ENCODE measurements at places on chromosomes 13 and 19.

DNA sequence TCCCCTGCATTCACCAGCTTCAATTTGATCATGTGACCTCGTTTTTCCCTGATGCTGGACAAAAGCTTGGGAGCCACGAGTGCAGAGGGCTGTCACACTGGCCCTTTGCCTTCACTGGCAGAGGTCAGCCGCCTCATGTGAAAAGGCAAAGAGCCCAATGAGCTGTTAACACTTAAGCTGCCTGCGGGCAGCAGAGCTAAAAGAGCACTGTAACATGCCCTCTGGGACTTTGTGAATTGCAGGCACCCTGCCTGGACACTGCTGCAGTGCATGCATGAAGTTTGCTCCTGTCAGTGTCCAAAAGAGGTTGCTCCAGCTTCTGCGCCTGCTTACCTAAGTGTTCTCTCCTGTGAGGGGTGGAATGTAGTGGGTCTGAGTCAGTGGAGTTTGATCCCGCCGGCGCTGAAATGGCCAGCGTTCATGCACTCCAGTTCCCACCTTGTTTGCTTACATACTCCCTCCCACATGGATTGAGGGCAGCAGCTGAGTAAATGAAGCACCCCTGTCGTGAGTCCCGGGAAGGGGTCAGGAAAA is 193.7 kb downstream of the RFC3 start:
- no peak for DNase-seq

DNA sequence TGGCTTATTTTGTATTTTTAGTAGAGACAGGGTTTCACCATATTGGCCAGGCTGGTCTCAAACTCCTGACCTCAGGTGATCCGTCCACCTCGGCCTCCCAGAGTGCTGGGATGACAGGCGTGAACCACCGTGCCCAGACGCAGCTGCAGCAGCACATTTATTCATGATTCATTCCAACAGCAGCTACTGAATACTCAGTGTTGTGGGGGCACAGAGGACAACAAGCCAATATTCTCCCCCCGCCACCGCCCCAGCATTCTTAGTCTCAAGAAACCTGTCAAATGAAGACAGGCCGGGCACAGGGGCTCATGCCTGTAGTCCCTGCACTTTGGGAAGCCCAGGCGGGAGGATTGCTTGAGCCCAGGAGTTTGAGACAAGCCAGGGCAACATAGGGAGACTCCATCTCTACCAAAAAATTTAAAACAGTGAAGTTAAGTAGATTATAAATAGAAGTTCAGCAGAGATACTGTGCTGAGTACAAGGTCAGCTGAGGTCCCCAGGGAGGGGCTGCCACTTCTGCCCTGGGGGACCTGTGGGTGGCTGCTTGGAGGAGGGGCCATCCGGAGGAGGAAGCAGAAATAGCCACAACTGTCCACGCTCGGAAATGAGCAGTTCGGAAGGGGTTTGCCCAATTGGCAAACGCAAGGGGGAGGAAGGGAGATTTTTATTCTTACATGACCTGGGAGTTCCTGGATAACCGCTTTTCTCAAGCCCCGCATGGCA is 4.3 kb downstream of the DOT1L start:
- no peak for DNase-seq

- no peak for DNase-seq
These were observed 70.6 kb downstream of the ZNF557 start for GRCh38 chr19:7140137-7140536.

DNA sequence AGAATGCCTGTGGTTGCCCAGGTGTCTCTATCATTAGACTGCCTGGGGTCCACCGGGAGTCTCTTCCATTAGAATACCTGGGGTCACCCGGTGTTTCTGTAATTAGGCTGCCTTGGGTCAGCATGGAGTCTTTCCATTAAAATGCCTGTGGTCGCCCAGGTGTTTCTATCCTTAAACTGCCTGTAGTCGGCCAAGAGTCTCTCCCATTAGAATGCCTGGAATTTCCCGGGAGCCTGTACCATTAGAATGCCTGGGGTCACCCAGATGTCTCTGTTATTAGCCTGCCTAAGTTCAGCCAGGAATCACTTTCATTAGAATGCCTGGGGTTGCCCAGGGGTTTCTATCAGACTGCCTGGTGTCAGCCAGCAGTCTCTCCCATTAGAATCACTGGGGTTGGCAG is 1492.8 kb downstream of the UQCRFS1 start:
- no peak for DNase-seq

- DNase-seq = no peak
These were observed 324.9 kb downstream of the UQCRFS1 start for GRCh38 chr19:28887920-28888618.

DNA sequence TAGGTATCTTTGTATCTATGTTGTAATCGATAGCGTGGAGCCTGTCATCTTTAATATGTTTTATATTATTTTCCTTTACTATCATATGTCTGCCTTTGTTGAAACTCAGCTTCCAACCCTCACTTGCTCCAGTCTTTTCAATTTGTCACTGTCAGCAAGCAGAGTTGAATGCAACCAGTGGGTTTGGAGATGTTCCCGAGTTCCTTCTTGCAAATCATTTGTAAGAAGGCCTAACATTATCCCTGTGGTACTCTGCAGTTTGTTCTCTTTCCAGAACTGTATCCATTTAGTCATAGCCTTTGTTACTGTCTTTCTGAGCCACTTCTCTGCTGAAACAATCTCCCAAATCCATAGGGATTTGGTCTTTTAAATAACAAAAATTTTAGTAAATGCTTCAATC is 41.8 kb downstream of the RNASEH2B start:
- DNase-seq = no peak

GRCh38 chr13:25654322-25654721 is 282.5 kb downstream of the ATP8A2 start:
- DNase-seq = no peak

GRCh38 chr19:47315125-47315821 is 5.6 kb downstream of the C5AR1 start:
- DNase-seq = no peak

DNA sequence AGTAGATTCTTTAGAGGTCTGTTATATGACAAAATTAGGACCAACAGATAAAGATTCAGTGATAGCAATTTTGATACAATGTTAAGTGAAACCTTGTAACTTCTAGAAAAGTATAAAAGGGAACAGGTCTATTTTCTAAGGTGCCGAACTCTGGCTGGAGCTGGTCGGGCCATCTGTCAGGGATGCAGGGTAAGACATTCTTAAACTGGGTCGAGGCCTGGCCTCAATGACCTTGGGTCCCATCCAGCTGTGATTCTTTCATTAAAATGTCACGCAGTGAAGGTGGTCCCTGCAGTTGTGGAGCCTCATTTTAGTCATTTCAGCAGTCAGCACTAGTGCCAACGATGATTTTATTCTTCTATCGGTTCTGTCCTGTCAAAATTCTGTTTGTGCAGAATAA is 271.9 kb upstream of the SPRY2 start:
- DNase-seq = no peak

- no peak for DNase-seq
These were observed 6.4 kb downstream of the GARRE1 start for GRCh38 chr19:34260771-34261173.

- DNase-seq = no peak
These were observed 53.7 kb upstream of the UQCRFS1 start for GRCh38 chr19:29266603-29267002.

GRCh38 chr19:15294561-15294990 is 37.8 kb downstream of the BRD4 start:
- no peak for DNase-seq

GRCh38 chr13:40615619-40616018 is 50.8 kb downstream of the FOXO1 start:
- DNase-seq = no peak

GRCh38 chr13:74977498-74977897 is 504.5 kb downstream of the TBC1D4 start:
- no peak for DNase-seq

- no peak for DNase-seq
These were observed 4.3 kb upstream of the UPK1A start for GRCh38 chr19:35661995-35662340.

DNA sequence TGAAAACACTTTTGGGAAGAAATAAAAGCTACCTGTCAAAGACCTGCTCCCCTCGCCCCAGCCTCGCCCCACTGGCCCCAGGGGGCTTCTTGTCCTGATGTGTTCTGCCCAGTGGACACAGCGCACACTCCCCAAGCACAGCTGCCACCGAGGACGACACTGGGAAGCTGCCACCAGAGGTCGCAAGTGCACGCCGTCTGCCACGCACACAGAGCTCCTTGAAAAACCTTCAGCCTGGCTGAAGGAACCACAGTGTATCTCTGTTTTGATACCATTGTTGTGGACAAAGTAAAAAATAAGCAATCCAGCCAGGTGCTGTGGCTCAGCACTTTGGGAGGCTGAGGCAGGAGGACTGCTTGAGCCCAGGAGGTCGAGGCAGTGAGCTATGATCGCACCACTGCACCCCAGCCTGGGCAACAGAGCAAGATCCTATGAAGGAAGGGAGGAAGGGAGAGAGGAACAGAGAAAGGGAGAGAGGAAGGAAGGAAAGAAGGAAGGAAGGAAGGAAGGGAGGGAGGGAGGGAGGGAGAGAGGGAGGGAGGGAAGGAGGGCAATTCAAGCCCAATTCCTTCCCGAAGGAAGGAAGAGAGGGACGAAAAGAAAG is 57.3 kb downstream of the CEBPG start:
- peak; percentile 70 for DNase-seq

GRCh38 chr19:42406111-42406510 is 16.0 kb upstream of the CNFN start:
- no peak for DNase-seq

- no peak for DNase-seq
These were observed at the start of gene CEACAM8 for GRCh38 chr19:42594617-42595489. CEACAM8 (minus strand) TSS chr19:42594924; CDS start chr19:42594828, 96 bp downstream.

DNA sequence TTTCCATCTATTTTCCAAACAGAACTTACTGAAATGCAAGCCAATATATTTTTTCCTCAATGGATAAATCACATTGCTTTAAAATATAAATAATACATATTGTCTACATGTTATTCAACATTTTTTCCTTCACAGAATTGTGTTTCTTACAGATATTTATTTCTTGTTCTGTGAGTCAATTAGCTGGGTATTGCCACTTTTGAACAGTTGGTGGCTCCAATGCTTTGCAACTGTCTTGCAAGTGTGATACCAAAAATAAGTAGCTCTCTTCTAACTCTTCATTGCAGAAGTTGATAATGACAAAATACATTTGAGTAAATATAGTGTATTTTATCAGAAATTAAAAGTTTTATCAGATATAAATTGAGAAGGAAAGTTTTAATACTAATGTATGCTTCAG is 17.1 kb upstream of the GPC5 start:
- no peak for DNase-seq

- no peak for DNase-seq
These were observed 14.5 kb upstream of the ZBTB32 start for GRCh38 chr19:35689836-35690235.

GRCh38 chr19:45137179-45137761 is 23.5 kb downstream of the NKPD1 start:
- no peak for DNase-seq

GRCh38 chr13:50908371-50908770 is 1.2 kb upstream of the RNASEH2B start:
- DNase-seq = no peak

GRCh38 chr13:83796364-83796763 is 85.9 kb downstream of the SLITRK1 start:
- no peak for DNase-seq

DNA sequence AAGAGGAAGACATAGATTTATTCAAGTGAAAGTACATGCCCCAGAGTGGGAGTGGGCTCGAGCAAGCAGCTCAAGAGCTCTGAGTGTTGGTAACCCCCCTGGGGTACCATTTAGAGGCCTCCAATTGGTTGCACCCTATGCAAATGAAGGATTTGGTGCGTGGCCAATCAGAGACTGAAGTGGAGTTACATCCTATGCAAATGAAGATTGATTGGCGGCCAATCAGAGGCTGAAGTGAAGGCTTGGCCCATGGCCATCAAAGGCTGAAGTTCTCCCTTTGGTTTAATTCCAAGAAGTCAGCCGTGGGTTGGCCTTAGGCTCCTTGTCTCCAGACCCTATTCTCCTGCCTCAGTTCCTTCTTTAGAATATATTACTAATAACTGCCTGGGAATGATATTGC is 12.9 kb upstream of the IGFL1 start:
- DNase-seq = no peak

- no peak for DNase-seq
These were observed 188.8 kb upstream of the SPRY2 start for GRCh38 chr13:80529734-80530133.

GRCh38 chr19:43457809-43458208 is 7.6 kb downstream of the LYPD3 start:
- no peak for DNase-seq

- DNase-seq = no peak
These were observed 819.5 kb downstream of the DIAPH3 start for GRCh38 chr13:59343993-59344822.

- peak; percentile 95 for DNase-seq
These were observed 225 bp upstream of the ZNF865 start for GRCh38 chr19:55605207-55605636.

GRCh38 chr19:33488826-33489225 is 32.8 kb downstream of the PEPD start:
- no peak for DNase-seq

- DNase-seq = no peak
These were observed 307.6 kb downstream of the GPC6 start for GRCh38 chr13:93534181-93534700.

- no peak for DNase-seq
These were observed 25.1 kb downstream of the AP1M1 start for GRCh38 chr19:16222806-16223205.

DNA sequence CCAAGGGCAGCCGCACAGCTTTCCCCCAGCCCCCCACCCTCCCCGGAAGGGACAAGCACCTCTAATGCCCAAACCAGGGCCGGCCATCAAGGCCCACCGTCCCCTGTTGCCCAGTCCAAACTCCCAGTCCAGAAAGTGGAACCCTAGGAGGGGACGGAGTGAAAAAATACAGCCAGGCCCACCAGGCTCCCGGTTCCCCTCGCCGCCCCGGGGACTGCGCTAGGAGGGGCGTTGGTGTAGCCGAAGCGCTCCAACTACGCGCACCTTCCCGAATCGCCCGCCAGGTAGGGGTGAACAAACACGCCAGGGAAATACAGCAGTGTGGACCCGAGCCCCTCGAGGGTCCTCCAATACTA is 1.3 kb downstream of the KLF16 start:
- no peak for DNase-seq

Measured in activated T-cell treated with anti-CD3 and anti-CD28 coated beads, Interleukin-2, amount 50 U/mL, for 1 hour (primary cell).